ENCODE measurements at places on chromosomes 16 and 17.

- no peak for DNase-seq
These were observed 244.6 kb upstream of the MAF start for GRCh38 chr16:79845033-79845733.

- no peak for DNase-seq
These were observed 32.7 kb upstream of the FOXF1 start for GRCh38 chr16:86477642-86478041.

DNA sequence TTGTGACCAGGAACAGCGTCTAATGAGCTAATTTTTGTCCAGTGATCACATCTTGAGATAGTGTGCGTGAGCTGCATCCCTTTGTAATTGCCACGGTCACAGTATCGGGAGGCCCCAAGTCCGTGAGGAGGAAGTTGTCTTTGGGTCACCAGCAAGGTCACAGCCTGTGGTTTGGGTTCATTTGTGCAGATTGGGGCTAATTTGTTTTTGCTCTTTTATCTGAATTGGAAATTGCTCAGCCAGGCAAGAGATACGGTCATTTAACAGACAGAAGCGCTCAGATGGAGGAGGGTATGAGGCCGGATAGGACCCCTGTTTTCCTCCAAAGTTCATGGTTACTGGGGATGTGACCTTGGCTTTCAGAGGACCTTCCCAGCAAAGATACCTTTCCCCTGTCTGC lies 174.1 kb downstream of the SNX29 start:
- DNase-seq: no peak

DNA sequence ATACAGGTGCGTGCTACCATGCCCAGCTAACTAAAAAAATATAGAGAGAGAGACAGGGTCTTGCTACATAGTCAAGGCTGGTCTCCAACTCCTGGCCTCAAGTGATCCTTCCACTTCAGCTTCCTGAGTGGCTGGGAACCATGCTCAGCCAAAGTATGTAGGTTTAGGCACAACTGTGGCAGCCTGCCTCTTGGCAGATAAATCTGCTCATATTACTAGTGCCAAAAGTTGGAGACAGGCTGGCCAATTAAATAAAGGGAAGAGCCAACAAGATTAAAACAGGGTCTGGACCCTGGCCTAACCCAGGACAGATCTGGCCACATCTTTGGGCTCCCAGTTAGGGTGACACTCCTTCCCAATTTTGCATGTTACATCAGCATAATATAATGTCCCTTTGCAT lies 151.7 kb downstream of the CBLN1 start:
- no peak for DNase-seq

GRCh38 chr17:7355053-7355452 lies at the start of gene TMEM95:
TMEM95 (plus strand) TSS chr17:7355156; CDS start chr17:7355205, 49 bp downstream.
- DNase-seq: no peak

DNA sequence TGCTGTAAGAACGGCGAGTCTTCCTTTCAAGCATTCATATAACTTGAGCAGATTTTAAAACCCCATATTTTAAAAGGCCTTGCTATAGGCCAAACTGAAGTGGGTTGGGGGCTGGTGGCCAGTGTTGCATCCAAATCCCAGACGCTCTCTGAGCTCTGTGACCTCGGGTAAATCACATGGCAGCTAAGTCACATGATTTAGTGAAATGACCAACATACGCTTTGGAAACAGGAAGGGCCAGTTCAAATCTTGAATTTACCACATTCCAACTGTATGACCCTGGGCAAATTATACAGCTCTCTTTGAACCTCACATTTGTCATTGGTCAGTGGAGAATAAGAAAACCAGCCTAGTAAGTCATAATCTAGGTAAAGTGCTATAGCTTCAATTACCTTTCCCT lies 519.3 kb downstream of the HAPSTR1 start:
- no peak for DNase-seq

Data from suppressor macrophage treated with lipopolysaccharide for 1 hour (primary cell).